ENCODE measurements at places on chromosomes 7 and 10.

DNA sequence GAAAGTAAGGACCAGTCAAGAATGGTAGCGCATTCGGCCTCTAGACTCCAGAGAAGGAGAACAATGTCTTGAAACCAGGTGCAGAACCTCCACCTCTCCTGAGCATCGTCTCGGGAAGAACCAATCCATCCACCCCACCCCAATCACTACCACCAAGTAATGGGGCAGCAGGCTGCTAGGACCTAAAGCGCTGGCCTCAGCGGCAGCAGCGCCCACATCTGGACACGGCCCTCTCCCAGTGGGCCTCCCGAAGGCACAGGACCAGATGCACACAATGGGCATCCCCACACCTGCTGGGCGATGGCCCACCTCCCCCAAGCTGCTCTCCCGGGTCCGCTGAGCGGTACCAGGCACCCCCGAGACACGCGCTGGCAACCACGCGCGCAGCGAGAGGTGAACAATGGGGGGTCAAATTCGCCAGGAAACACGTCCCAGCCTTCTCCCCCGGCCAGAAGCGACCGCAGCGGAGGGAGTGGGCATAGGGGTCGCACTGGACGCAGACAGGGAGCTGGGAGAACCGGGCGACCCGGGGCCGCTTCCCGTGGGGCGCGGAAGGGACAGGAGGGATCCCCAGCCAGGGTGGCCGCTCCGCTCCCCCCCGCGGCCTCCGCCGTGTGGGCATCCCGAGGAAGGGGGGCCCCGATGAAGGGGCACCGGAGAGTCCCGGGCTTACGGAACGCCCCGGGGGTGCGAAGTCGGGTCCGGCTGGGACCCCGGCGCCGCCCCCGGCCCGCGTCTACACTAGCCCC lies 506 bp downstream of the CTTNBP2 start:
- DNase-seq = no peak

DNA sequence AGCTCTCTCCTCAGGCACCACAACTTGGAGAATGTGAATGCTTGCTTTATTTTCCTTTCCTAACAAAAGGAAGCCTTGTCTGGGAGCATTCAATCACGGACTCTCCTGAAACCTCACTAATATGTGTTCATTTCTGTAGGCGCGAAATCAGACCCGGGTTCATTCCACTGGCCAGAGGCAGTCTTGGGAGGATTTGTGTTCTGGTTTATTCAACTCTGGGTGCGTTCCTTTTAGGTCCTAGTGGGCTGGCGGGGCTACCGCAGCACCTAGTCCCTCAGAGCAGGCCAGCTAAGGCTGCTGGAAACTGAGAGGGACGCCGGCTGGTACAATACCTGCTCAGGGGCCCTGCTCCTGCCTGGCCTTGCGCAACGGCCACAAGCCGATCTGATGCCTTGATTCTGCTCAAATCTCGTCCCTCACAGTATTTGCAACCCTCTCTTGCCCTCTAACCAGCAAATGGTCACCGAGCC lies 7.5 kb downstream of the HOXA4 start:
- DNase-seq = no peak

- DNase-seq = peak; percentile 57
These were observed at the start of gene PRF1 for GRCh38 chr10:70602665-70603448. PRF1 (minus strand) TSS chr10:70602741; CDS start chr10:70600902, 1,839 bp downstream.

DNA sequence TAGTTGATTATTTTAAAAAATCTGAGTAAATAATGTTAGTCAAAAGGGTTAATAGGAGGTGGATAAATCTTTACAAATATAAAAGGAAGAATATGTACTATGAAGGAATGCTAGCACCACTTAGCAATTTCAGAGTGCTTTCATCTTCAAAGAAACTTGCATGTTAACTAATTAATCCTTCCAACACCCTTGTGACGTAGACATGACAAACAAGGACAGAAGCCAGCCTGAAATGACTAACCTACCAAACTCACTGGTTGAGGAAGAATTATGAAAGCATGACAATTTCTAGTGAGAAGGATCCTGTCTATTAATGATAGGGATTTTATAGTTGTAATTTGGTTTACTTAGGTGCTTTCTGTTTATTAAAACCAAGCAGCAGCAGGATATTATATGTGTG lies 468.0 kb upstream of the FZD8 start:
- no peak for DNase-seq

GRCh38 chr7:116101704-116102103 lies 71.1 kb upstream of the TFEC start:
- DNase-seq = no peak

DNA sequence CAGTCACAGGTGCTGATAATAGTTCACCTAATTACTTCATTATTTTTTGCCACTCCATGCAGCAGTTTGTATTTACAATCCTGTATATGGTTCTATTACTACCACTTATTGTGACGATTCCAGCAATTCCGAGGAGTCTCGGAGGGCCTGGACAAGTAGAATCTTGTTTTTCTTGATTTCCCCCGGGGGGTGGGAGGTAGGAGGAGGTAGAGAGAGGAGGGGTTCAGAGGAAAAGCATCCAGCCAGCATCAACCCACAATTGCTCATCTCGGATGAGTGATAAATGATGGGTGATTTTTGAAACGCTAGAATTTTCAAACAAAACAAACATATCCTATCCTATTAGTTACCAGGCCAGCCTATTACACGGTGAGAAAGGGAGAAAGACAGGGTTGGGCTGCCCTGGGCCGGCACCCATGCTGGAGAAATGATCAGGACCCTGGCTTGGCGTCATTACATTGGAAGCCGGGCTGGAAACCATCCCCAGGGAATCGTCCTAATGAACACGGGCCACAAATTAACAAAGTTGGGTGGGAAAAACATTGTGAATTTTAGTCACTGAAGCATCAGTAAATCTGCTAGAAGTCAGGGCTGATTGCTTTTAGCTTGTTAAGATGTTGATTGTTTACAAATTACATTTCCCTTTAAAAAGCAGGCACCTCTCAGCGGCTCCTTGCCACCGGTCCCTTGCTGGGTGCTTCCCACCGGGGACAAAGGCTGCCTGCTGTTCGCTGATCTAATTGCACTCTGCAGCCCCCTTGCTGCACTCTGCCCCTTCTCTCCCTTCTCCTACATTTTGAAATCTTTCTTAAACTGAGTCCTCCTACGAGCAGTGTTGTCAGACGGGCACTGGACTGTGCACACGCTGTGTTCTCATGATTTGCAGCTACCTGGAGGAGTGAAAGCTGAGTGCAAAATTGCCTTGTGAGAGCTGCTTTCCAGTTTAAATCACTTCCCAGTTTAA lies 95.5 kb downstream of the FAM204A start:
- DNase-seq = no peak

GRCh38 chr7:157404845-157405481 lies 68.2 kb downstream of the DNAJB6 start:
- no peak for DNase-seq

- DNase-seq = no peak
These were observed 34.3 kb downstream of the CDCA7L start for GRCh38 chr7:21911341-21911875.

DNA sequence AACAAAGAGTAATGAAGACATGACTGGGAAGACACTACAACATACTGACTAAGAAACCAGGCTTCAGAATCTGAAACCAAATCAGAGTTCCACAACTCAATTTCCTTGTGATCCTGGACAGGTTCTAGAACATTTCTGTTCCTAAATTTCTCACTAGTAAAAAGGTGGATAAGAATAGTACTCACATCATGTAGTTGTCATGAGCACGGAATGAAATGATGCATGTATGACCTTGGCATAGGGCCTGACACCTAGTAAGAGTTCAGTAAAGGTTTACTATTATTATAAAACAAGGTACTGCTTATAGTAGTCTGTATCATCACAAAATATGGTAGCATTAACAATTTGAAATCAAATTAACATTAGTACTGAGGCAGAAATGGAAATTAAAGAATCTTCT lies 19.9 kb downstream of the DOCK4 start:
- no peak for DNase-seq

GRCh38 chr7:79451580-79451979 lies 1.9 kb downstream of the MAGI2 start:
- no peak for DNase-seq

DNA sequence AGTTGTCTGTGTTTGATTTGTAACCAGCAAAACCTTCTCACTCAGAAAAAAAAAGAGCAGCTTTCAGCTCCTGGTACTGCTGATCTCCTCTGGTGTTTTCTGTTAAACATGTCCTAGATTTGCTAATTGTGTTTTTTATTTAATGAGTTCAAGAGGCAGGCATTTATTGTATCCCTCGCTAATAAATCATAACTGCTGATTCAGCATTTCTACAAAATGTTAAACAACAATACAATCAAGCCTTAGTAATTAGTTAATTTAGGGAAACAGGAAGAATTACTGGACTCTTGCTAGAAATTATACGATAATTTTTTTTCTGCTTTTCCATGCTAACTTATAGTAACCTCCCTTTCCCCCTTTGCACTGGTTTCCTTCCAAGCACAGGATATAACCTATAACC lies 66.8 kb upstream of the NRP1 start:
- DNase-seq = no peak

DNA sequence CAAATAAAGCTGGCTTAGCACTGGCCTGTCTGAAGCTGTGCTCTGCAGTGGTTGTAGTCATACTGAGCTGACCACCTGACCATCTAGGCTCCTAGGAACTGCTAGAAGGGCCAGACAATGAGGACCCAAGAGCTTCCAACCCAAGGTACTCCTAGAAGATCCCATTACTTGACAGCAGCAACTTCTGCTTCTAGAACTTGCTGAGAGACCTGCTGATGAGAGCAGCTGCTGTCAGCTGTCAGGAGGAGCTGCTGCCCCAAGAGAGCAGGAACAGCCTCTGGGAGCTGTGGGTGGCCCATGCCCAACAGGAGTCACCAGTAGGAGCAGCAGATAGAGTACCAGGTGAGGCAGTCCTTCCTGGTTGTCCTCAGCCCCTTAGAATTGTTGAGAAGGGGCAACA lies 70.2 kb downstream of the RBM20 start:
- DNase-seq = no peak

DNA sequence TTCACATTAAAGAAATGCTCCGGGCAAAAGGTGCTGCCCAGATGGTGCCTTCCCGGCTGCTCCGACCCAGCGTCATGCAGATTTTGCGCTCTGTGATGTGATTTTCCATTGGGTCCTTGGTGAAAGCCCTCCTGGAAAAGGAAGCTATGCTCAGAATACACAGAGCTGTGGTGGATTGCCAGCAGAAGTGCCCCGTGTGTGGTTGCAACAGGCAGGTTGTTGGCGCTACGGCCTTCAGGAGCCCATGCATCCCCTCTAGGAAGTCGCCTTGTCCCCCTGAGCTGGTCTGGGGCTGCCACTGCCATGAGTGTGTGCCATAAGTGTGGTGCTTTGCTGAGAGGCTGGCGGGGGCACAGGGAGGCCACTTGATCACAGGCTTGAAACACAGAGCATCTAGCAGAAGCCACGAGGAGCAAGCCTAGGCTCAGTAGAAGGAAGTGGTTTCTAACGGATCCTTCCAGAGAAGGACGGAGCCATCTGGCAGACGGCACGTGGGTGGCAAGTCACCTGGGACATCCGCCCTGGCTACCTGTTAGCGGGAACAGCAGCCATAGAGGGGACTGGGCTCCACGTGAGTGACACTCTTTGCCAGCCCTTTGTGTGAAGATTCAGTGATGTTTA lies 210.9 kb downstream of the CUX1 start:
- no peak for DNase-seq

DNA sequence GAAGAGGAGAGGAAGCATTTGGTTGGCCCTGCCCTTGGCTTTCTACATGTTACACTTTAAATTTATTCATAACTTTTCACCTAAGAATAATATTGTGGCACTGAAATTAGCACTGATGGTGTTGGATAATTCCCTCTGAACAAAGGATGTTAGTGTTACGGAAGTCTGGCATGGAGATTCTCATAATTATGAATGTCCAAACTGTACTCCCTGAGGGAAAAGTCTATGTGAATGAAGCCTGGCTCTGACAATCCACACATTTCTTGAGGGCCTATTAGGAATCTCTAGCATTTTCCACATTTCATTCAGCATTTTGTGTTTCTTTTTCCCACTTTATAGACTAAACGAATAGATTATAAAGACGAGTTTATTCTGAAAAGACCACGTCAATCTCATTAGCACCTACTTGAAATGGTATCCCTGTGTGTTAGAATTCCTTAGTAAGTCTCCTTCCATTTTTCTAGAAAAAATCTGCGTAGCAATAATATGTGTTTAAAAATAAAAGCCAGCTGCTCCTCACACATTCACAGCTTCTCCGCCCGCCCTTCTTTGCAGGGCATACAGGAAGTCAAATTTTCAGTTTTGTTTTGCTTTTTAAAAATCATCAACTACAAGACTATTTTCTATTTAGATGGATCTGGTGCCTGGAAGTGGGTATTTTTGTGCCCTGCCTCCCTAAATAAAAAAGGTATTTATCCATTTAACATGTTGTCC lies 131.8 kb upstream of the PALS2 start:
- no peak for DNase-seq

DNA sequence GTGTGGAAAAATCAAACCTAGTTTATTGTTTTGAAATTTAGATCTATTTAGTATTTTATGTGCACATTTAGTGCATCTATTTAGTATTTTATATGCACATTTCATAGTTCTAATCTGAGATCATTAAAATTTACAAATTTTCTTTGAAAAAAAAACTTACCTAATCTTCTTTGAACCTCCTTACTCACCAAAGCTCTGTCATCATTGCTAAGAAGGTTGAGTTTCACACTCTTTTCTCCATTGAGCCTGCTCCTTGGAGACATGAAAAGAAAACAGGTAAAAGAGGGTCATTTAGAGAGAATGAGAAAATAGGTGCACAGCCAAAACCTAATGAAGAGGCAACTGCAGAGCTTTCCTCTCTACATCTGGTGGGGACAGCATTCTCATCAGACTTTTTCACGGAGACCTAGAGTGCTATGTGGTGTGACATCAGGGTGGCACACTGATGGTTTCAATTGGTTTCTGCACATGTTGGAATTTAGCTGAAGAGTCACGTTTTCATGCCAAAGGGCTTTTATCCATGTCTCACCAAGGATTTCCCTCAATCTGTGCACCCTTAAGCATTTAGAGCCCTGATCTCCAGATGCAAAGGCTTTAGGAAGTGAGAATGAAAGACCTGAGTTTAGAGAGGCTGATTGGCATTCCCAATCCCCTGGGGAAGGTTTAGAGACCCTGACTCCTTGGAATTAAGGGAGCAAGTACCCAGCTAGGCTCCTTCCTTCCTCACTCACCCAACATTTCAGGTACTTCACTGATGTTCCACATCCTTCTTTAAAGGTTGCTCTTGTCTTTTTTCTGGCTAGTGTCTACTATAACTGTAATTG lies 89.2 kb upstream of the CAPZA2 start:
- no peak for DNase-seq

- DNase-seq = no peak
These were observed 55.1 kb upstream of the TRIL start for GRCh38 chr7:29013082-29013695.

DNA sequence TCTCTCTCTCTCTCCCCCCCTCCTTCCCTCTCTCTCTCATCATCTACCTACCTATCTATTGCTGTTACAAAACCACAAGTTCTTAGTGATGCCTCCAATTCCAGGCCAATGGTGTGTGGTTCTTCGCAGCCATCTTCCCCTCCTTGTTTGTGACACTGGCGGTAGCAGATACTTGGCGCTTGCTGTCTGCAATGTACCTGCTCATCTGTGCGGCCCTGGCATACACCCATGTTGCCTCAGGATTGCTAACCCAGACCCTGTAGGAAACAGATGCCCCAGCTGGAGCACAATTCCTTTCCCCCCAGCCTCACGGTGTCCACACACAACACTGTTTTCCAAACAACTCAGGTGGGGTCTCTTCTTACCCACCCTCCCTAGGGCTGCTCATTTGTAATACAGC lies 13.6 kb upstream of the DPYSL4 start:
- no peak for DNase-seq

All from activated CD4-positive, CD25-positive, alpha-beta regulatory T cell (primary cell).